ENCODE measurements at places on chromosomes 13 and 19. TPM values are rescaled to one million over a fixed set of nuclear protein-coding genes. Genes with fewer than 3 reads are reported as not detected.
A peak's percentile ranks its signal among the peaks of the same experiment; 100 is the strongest.

The DNAAF3 gene
- total RNA-seq, result 0.37 TPM

DNA sequence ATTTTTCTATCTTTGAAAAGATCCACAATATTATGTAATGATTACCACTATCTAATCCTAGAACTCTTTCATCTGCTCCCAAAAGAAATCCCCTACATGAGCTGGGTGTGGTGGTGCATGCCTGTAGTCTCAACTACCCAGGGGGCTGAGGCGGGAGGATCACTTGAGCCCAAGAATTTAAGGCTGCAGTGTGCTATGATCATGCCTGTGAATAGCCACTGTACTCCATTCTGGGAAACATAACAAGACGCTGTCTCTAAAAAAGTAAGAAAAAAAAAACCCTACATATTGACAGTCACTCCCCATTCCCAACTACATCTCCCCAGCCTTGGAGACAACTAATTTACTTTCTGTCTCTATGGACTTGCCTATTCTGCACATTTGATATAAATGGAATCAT lies 1.1 kb upstream of the ZNF226 start:
- DNase-seq, result no peak

DNA sequence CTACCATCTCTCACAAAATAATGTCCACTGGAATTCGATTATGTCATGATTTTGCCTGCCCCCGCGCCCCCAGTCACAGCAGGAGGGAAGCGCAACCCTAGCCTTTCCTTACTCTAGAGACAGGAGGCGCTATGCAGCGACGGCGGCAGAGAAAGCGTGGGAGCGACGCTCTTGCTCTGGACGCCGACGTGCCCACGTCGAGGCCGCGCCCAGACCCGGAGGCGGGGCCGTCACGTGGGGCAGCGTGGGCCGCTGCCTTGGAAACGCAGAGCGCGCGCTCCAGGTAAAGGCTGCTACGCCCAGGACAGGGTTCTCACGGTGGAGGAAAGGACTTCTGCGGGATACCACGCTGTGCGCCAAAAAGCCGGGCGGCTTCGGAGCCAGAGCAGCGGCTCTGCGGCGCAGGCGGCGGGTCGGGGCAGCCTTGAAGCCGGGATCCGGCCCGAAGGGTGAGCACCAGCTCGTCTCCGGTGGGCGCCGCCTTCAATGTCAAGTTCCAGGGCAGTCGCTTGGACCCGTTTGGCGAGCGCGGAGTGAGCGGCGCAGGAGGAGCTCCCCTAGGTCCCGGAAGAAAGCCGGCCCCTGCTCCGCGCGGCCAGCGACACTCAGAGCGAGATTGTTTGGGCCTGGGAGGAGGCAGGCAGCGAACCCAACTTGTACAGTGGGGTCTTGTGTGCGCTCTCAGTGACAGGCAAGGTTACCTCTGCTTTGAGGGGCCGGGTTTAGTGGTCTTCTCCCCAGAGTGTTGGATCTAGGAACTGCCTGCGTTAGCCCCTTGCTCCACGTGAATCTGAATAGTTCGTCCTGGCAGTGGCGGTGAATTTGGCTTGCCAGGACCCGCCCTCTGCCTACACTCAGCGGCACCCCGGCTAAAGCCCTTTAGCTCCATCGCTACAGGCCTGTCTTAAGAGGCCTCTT lies 121.7 kb downstream of the MRPL57 start:
- peak; percentile 74 for DNase-seq

GRCh38 chr19:1311543-1312091 lies 25.9 kb downstream of the EFNA2 start:
- DNase-seq, result no peak

GRCh38 chr19:2170987-2171348 lies 7.2 kb downstream of the DOT1L start:
- DNase-seq, result no peak

GRCh38 chr13:113413898-113414282 lies 39.4 kb downstream of the ADPRHL1 start:
- no peak for DNase-seq

Data from urinary bladder (tissue), 4 donors.